SJSA1 (cell line): ENCODE measurements at places on chromosomes 2 and 18.

GRCh38 chr2:175004730-175004979, 526 bp downstream of the CHN1 start:
- DNase-seq = no peak

DNA sequence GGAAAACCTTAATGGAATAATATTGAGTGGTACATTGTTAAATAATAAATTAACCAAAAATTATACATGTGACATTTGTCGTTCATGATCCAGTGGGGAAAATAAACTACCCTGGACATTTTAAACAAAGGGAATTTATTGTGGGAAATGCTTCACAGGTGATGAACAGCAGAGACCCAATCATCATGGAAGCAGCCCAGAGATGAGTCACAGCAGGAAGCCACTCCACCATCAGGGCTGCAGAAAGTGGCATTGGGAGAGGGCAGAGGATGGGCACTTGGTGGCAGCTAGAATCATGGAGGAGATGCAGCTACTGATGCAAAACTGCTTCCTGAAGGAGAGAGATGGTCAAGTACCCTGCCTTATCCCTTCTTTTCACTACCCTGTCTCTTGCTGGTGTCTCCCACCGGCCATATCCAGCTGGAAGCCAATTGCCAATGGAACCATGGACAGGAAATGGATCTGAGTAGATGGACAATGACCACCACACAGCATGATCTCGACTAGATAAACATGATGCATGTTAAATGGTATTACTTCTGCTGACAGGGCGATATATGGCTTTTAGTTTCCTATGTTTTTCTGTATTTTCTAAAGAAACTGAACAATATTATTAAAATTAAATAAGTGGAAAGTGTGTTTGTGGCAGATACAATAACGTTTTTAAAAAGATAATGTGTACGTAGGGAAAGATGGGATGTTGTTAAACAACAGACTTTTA, 139.8 kb downstream of the RPIA start:
- DNase-seq = no peak

DNA sequence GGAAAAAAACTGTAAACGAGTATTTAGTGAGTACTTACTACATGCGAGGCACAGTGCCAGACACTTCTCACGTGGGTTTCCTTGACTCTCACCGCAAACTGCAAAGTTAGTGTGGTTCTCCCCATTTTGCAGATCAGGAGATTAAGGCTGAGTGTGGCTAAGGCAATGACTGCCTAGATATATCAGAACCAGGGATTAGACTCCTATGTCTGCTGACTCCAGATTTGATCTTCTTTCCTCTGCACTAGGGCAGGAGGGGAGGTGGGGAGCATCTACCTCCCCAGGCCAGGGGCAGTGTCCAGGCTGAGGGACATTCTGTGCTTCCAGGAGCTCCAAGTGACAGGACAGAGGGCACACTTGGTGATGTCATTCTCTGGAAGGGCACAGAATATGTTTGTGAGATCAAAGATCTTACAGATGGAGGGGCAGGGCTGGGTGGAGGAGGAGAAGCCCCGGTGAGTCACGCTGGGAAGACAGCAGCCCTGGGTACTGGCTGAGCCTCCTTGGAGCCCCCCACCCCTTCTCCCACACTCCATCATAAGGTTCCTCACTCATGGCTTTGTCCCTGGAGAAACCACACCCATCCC, 92.4 kb downstream of the RHOB start:
- peak; percentile 85 for DNase-seq

- DNase-seq = no peak
These were observed 749 bp upstream of the PTMA start for GRCh38 chr2:231707625-231707926.

DNA sequence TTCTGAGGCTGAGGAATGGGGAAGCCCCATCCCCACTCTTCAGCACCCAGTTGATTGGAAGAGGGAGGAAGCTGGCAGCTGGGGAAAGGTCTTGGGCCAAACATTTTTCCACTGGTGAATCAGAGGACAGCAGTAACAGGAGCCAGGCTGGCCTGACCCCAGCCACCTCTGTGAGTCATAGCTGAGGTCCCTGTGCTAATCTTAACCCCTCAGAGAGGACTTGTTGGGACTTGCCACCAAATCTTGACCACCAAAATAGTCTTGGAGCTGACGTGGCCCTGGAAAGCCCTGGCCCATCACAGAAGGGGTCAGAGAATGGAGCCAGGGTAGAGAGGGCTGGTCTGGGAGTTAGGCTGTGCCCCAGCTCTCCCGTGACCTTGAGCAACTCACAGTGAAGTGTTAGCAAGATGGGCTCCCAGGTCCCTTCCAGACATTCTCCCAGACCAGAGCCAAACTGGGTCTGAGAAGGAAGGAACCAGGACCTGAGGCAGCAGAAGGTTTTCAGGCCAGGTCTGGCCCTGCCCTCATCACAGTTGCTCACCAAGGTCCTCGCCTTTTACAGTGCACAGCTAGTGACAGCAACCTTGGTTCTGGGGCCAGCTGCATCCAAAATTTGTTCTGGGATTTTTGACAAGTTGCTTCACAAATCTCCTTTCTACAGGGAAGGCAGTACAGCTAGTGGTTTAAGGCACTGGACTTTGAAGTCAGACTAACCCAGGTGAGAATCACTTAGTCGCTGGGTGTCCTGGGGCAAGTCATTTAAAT, 266.6 kb downstream of the CYP26B1 start:
- DNase-seq = no peak

- no peak for DNase-seq
These were observed 117.9 kb upstream of the SALL3 start for GRCh38 chr18:78861706-78862105.

DNA sequence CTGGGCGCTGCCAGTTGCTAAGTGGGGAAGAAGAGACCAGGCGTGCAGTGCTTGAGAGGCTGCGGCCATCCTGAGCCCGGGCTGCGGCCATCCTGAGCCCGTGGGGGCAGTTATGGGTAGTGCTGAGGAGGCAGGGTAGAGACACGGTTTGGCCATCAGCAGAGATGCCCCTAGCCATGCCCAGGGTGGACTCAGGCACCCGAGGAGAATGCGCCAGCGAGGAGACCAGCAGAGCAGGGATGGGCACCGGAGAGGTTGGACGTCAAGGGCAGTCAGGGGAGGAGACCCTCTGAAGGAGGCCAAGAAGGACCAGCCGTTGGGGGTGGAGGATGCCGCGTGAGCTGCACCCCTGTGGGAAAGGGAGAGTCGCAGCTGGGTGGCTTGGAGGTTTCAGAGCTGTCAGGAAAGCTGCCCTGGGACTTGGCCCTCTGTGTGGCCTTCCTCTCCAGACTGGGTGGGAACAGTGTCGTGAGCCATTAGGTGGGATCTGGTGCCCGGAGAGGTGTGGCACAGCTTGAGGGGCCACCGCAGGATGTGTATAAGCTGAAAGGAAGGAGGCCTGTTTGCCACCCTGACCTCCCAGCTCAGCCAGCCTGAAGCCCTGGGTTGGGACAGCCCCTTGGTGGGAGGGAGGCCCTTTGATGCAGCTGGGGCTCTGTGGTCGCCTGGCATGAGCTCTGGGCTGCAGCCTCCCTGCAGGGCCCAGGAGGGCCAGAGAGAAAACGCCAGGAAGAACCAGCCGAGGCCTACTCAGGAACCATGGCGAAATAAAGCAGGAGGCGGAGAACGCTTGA, 56.0 kb downstream of the SH3BP4 start:
- DNase-seq = peak; percentile 66

DNA sequence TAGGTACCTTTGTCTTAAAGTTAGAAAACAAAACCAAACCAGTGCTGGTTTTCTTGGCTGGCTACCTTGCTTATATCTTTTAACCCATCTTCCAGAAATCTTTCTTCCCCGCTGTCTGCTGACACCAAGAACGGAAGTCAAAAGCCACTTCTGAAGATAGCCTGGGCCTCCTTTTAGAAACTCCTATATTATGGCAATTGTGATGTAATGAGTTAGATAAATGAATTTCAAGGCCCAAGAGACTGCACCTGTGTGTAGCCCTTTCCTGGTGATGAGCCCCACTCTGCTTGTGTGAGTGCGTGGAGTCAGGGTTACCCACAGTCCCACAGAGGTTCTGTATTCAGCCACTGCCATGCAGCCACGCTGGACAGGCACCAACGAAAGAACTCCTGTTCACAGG, 60.7 kb downstream of the ARMC9 start:
- DNase-seq = no peak

DNA sequence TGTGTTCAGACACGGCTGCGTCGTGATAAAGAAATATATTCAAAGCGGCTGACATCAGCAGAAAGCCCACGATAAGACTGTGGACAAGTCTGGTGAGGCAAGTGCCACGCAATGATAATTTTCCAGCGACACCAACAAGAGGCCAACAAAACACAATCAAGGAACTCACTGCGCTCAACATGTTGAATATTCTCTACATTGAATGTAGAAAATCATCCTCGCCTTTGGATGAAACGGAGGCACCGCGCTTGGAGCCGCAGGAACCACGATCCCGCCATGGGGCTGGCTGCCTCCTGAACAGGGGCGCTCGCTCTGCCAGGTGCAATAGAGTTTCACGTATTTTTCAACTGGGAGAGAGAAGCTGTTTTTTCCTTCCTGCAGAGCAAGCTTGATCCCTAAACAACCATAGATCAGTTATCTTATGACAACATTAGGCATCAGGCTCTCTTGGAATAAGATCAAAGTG, 220.3 kb downstream of the ATAD2B start:
- no peak for DNase-seq

GRCh38 chr2:85678377-85678776, 10.4 kb upstream of the SFTPB start:
- DNase-seq = no peak

GRCh38 chr2:23900541-23901322, 26.2 kb downstream of the ATAD2B start:
- DNase-seq = no peak

DNA sequence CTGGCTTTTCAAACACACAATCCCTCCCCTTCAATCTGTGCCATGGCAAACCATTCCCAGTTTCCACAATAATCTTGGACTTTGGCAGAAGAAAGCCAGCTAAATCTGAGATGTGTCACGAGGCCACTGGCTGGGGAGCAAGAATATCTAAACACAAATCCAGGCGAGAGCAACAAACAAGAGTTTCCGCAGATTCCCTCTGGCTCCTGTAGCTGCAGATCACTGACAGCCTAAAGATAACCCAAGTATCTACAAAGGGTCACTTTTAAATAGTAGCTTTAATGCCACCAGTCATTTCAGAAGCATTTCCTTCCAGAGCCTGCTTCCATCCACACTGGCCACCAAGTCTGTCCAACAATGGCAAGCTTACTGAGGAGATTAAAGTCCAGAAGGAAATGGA, 86.9 kb downstream of the ACVR1 start:
- no peak for DNase-seq

DNA sequence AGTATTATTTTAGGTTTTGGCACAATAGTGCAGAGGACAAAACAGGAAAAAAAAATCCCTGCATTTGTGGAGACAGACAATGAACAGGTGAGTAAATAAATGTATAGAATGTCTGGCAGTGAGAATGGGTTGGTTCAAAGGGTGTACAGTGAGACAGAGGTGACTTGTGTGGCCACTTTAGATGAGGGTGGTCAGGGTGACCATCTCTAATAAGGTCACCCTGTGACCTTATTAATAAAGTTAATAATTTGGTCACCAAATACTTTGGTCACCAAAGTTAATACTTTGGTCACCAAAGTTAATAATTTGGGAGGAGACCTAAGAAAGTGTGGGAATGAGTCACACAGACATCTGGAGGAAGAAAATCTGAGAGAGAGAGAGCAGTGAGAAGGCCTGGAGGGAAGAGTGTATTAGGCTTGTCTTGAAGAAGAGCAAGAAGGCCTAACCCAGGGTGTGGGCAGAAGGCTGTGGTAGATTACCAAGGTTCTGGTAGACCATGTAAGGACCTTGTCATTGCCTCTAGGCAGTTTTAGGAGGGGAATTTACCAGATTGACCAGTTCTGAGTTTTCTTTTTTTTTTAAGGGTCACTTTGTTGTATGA, 1368.4 kb upstream of the CELF4 start:
- DNase-seq = no peak

GRCh38 chr2:235746257-235746934, 252.6 kb downstream of the AGAP1 start:
- DNase-seq = peak; percentile 78

DNA sequence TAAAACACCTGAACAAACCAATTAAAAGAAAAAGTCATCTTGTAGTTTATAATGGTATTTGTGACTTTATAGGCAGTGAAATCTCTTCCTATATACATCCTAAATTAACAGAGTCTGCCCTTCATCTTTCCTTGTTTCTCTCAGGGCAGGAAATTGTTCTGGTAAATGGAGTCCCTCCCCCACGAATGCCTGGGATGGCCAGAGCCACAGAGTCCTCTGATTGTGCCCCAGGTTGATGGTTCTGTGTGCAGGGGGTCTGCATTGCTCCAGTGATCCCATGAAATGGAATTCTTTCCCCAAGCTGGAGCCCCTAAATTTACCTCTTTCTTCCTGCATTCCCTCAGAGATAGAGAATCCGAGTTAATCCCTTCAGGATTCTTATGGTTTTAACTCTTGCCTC, 155.5 kb downstream of the MTX2 start:
- DNase-seq = no peak

DNA sequence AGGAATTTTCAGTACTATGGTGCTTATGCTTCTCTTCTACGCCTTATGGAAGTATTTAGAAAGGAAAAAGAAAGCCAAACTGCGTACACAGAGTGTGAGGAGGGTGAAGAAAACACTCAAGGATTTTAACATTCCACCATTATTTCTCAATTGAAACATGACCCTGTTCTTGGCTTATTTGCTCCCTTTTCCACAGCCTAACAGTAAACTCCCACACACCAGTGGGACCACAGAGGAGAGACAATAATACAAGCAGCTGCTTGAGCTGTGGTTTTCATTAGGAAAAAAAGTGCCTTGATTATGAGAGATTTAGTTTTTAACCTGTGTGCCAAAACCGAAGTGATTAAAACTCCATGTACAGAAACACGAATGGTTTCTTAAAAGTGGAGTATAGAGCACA, 134.3 kb downstream of the MEP1B start:
- DNase-seq = no peak

- DNase-seq = no peak
These were observed 701.9 kb upstream of the RAB6C start for GRCh38 chr2:129277585-129277981.

DNA sequence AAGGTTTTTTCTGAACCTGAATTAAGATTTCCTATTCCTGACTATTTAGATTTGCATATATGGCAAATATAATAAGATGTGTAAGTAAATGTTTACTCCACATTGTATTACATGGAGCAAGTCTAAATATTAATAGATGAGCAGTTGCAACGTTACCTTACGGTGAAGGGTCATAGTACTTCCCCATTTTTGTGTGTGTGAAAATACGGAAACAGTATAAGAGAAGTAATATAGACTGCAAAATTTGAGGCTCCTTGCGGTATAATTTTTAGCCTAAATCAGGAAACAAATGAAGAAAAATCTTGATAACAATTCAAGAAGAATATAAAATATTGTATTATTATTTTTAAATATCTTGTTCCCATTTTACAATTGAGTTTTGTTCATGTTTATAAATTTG, 434.2 kb downstream of the GRB14 start:
- no peak for DNase-seq

DNA sequence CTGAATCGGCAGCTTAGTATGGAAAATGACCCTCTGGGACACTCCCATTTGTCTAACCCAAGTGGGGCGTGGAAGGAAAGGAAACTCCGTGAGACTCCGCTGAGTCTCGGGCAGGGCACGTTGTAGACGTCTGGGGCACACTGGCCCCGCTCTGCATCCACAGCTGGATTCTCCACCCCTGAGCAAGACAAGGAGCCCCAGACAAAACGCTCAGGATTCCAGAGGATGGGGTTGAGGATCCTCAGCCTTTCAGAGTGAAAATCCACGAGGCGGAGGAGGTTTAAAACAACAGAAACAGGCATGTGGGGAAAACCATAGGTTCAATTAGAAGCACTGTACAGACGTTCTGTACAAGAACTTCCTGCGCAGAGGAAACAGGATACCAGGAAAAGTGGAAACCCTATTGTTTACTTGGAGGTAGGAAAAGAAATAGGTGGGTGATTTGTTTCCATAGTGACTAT, 124.9 kb upstream of the ZNF236 start:
- no peak for DNase-seq

- DNase-seq = no peak
These were observed 324.8 kb upstream of the CHAC2 start for GRCh38 chr2:53442783-53443182.
